ENCODE measurements at places on chromosomes 2 and 18. TPM values are rescaled to one million over a fixed set of nuclear protein-coding genes. Genes with fewer than 3 reads are reported as not detected.
A peak's percentile ranks its signal among the peaks of the same experiment; 100 is the strongest.

DNA sequence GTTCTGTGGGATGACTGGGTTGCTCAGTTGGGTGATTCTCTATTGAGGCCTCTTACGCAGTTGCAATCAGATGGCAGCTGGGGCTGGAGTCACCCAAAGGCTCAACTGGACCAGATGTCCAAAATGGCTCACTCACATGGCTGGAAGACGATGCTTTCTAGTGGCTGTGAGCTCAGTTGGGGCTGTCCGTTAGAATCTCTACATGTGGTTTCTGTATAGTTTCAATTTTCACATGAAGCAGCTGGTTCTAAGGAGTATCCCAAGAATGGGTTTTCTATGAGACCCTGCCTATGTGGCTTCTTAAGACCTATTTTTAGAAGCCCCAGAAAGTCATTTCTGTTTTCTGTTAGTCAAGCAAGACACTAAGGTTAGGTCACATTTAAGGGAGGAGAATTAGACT, 4.4 kb downstream of the XRCC5 start:
- DNase-seq = no peak

- DNase-seq = peak; percentile 68
Measured at GRCh38 chr18:66560094-66560493, 43.8 kb downstream of the CDH19 start.

Gene ARMC9
- total RNA-seq = 6.0 TPM

- DNase-seq = peak; percentile 57
Measured at GRCh38 chr18:54119524-54120019, 104.9 kb downstream of the MBD2 start.

DNA sequence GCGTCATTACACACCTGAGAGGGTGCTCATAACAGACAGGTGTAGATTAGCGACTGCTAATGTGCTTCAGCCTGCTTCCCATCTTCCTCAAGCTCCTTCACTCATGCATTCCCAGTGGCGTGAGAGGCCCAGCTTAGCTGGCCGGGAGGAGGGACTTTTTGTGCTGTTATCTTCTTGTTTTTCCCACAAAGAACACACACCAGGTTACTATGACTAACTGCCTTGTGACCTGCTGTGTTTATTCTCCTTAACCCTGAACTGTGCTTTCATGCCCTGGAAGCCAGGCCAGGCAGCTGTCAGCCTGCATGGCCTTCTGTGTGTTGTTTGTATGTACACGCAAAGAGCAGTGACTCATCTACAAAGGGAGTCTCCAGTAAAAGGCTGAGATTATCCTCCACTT, 143.8 kb downstream of the PIEZO2 start:
- DNase-seq = peak; percentile 99

Gene OSR1
- 0.39 TPM for total RNA-seq

- DNase-seq = peak; percentile 66
Measured at GRCh38 chr2:172995323-172996244, 80.1 kb upstream of the MAP3K20 start.
